CD4-positive, alpha-beta T cell (primary cell): ENCODE measurements at places on chromosomes 1 and 21. TPM values are rescaled to one million over a fixed set of nuclear protein-coding genes. Genes with fewer than 3 reads are reported as not detected.

- H3K4me3 ChIP-seq, result no peak overlapping the region
- H3K4me1 ChIP-seq, result no peaks in the 10 kb centered on the region
- H3K27ac ChIP-seq, result no peak overlapping the region
These were observed 160.5 kb upstream of the KIAA0040 start for GRCh38 chr1:175353066-175353465.

DNA sequence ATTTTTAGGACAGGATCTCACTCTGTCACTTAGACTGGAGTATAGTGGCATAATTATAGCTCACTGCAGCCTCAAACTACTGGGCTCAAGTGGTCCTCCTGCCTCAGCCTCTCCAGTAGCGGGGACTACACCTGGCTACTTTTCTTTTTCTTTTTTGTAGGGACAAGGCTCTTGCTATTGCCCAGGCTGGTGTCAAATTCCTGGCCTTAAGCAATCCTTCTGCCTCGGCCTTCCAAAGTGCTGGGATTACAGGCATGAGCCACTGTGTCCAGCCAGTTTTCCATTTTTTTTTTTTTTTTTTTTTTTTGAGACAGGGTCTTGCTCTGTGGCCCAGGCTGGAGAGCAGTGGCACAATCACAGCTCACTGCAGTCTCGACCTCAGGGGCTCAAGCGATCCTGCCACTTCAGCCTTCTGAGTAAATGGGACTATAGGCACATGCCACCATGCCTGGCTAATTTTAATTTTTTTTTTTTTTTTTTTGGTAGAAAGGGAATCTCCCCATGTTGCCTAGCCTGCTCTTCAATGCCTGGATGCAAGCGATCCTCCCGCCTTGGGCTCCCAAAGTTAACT, 20.6 kb upstream of the CEP85 start:
- DNase-seq, result no peak
- H3K27me3 ChIP-seq, result no peaks in the 10 kb centered on the region
- no peaks in the 10 kb centered on the region for H3K4me1 ChIP-seq
- no peak overlapping the region for H3K4me3 ChIP-seq
- no peak overlapping the region for H3K27ac ChIP-seq

TMEM125 gene
- not detected for total RNA-seq

GRCh38 chr1:151315565-151316235, 11.5 kb downstream of the PI4KB start:
- DNase-seq, result no peak
- no peak overlapping the region for H3K4me3 ChIP-seq
- peaks cover 25% of the 10 kb centered on the region for H3K4me1 ChIP-seq
- H3K27me3 ChIP-seq, result no peaks in the 10 kb centered on the region

DNA sequence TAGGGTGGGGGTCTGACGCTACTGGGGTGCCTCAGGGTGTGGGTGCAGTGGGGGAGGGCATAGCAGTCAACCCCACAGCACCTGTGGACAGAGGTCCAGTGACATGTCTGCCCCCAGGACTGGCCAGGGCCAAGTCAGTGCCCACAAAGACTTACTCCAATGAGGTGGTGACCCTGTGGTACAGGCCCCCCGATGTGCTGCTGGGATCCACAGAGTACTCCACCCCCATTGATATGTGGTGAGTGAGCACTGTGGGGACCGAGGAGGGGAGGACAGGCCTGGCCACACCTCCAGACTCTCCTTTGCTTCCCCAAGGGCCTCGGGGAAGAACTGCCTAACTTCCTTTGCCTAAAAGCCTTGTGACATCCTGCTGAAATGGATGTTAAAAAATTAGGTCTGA, 23.5 kb downstream of the CDK18 start:
- H3K4me1 ChIP-seq, result peaks cover 9% of the 10 kb centered on the region
- no peak overlapping the region for H3K27ac ChIP-seq
- no peak overlapping the region for H3K4me3 ChIP-seq
- H3K27me3 ChIP-seq, result no peaks in the 10 kb centered on the region

MPL gene
- total RNA-seq, result not detected

DNA sequence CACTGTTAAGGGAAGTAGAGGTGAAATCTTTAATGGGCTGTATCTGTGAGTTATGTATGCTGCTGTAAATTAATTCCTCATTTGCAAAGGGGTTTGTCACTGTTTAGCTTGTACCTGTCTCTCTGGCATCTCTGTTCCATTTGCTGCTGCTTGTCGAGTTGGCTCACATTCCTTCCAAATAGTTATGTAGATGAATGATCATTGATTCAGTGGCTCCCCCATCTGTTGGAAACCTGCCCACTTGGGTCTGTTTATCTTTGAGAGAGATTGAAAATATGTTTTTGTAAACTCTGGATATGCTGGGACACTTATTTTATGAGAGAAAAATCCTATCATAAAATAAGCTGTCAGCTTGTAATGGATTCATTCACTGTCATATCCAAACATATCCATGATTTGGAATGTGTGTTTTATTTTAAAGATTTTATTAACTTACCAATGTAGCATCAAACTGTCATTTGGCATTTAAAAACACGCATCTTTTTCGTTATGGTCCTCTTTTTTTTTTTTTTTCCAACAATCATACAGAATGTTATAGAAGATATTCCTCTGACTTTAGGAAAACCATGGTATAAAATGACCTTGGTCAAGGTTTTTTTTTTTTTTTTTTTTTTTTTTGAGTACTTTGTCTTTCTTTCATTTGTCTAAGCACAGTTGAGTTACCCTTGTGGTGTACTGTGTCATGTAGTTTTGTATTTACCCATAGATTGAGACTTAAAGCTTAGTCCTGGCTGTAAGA, 3.5 kb downstream of the RYR2 start:
- H3K4me3 ChIP-seq, result no peak overlapping the region
- H3K36me3 ChIP-seq, result no peaks in the 10 kb centered on the region
- H3K27ac ChIP-seq, result no peak overlapping the region
- H3K27me3 ChIP-seq, result peaks cover 39% of the 10 kb centered on the region
- H3K4me1 ChIP-seq, result no peaks in the 10 kb centered on the region
- DNase-seq, result no peak

DNA sequence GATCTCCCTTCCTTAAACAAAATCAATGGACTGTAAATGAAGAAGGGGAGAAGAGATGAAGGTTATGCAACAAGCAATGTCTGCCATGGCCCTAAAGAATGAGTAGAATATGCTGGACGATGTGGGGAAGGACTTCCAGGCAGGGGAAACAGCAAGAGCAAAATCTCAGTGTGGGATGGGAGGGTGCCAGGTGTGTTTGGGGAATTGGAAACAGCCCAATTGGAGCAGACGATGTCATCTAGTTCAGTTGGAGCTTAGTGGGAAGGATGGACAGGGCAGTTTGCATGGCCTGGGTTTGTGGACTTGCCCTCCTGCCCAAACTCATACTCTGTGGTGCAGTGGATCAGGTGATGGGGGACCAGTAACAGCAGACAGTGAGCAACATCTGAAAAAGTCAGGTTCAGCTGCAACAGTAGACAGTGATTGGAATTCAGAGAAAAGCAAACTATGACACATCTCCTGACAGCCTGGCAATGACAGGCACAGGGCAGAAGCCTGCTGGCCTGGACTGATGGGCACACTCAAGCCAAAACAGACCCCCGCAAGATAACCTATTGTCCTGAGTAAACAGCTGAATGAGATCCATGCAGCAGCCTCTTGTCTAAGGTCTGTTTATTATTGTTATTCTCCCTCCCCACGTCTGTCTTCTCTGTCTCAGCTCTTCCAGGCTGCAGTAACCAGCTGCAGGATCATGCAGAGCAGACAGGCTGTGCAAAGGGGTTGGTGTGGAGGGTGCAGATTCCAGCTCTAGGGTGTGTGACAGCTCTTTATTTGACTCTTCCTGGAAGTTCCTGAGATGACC, 50.5 kb upstream of the PRELP start:
- DNase-seq, result no peak
- peaks cover 13% of the 10 kb centered on the region for H3K27me3 ChIP-seq
- H3K36me3 ChIP-seq, result no peaks in the 10 kb centered on the region
- H3K27ac ChIP-seq, result no peak overlapping the region
- H3K4me3 ChIP-seq, result no peak overlapping the region

- H3K36me3 ChIP-seq, result no peaks in the 10 kb centered on the region
- no peak overlapping the region for H3K4me3 ChIP-seq
- no peaks in the 10 kb centered on the region for H3K4me1 ChIP-seq
- no peak overlapping the region for H3K27ac ChIP-seq
These were observed 212.4 kb downstream of the PLA2G4A start for GRCh38 chr1:187041104-187041503.

DNA sequence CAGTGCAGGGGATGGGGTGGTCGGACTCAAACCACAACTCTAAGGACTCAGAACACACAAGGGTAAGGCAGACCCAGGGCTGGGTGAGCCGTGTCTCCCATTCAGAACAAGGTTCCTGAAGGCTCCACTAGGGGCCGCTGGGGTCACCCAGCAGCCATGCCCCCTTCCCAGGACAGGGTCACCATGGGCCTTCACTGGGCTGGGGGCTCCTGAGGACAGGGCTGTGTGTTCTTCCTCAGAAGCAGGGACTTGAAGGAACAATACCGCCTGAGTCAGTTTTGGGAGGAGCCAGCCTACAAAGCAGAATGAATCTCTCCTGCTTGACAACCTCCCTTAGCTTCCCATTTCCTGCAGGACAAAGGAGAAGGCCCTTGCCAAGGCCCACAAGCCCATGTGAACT, 15.4 kb downstream of the RIMS3 start:
- H3K4me3 ChIP-seq, result no peak overlapping the region
- no peak overlapping the region for H3K27ac ChIP-seq
- H3K36me3 ChIP-seq, result no peaks in the 10 kb centered on the region
- H3K4me1 ChIP-seq, result peaks cover 10% of the 10 kb centered on the region
- DNase-seq, result no peak

- H3K4me1 ChIP-seq, result peaks cover 10% of the 10 kb centered on the region
- H3K27ac ChIP-seq, result no peak overlapping the region
- no peaks in the 10 kb centered on the region for H3K36me3 ChIP-seq
- no peak overlapping the region for H3K4me3 ChIP-seq
- DNase-seq, result no peak
These were observed 8.3 kb upstream of the ATF3 start for GRCh38 chr1:212600071-212600915.

DNA sequence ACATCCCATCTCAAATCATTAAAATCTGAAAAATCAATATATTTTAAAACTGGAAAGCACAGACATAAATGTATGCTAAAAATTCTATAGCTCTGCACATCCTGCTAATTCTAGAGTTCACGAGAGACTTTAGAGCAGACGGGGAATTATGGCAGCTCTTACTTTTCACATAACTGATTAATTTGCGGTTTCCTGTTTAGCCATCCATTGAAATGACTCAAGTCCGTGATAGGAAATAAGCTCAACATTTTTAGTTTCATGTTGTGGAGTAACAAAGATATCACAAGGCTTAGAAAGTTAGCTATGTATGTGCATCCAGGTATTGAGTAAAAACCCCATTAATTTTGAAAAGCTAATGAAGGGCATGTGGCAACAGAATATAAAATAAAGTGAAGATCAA, 123.2 kb downstream of the SMYD2 start:
- H3K36me3 ChIP-seq, result no peaks in the 10 kb centered on the region
- DNase-seq, result no peak
- no peak overlapping the region for H3K4me3 ChIP-seq
- no peak overlapping the region for H3K27ac ChIP-seq
- no peaks in the 10 kb centered on the region for H3K4me1 ChIP-seq
- no peaks in the 10 kb centered on the region for H3K27me3 ChIP-seq

DNA sequence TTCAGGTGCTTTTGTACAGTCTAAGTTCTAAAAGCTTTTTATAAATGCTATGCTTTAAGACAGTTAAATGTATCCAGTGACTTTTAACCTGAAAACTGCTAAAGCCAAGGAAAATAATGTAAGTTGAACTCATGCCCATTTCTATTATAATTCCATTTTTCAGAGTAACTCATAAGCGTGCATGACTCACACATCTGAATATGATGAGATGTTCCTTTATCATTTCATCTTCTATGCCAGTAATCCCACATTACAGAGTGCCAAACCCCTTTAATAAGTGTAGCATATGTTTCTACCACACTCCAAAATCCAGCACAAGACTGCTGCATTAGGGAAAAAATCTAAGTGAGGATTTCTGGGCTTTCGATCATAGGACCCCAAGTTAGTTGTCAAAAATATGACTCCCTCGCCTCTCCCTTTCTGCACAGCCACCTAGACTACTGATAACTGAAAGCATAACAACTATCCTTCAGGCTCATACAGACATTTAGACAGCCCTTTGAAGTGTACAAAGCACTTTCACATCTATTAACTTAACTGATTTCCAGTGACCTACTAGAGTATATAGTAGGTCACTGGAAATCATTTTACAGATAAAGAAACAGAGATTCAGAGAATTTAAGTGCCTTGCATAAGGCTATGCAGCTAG, 45.3 kb downstream of the JAK1 start:
- H3K27me3 ChIP-seq, result no peaks in the 10 kb centered on the region
- no peak overlapping the region for H3K4me3 ChIP-seq
- peaks cover 66% of the 10 kb centered on the region for H3K4me1 ChIP-seq
- DNase-seq, result no peak
- H3K36me3 ChIP-seq, result no peaks in the 10 kb centered on the region

- no peak overlapping the region for H3K27ac ChIP-seq
- H3K36me3 ChIP-seq, result peaks cover 26% of the 10 kb centered on the region
- H3K27me3 ChIP-seq, result no peaks in the 10 kb centered on the region
- H3K4me3 ChIP-seq, result no peak overlapping the region
- peaks cover 3% of the 10 kb centered on the region for H3K4me1 ChIP-seq
- no peak for DNase-seq
These were observed 92.1 kb upstream of the ARTN start for GRCh38 chr1:43841321-43842174.

NKAIN1 gene
- not detected for total RNA-seq

- no peak overlapping the region for H3K4me3 ChIP-seq
- no peak overlapping the region for H3K27ac ChIP-seq
- H3K4me1 ChIP-seq, result no peaks in the 10 kb centered on the region
- no peak for DNase-seq
- H3K27me3 ChIP-seq, result no peaks in the 10 kb centered on the region
These were observed 22.6 kb downstream of the PLPPR5 start for GRCh38 chr1:98981917-98982513.

- H3K27ac ChIP-seq, result no peak overlapping the region
- H3K27me3 ChIP-seq, result no peaks in the 10 kb centered on the region
- H3K4me3 ChIP-seq, result no peak overlapping the region
- no peak for DNase-seq
- no peaks in the 10 kb centered on the region for H3K4me1 ChIP-seq
These were observed 672.4 kb upstream of the ADAMTS5 start for GRCh38 chr21:27639286-27639685.

SERTAD4 gene
- total RNA-seq, result not detected
